GM23338 (cell line): ENCODE measurements at places on chromosomes 2 and 18. TPM values are rescaled to one million over a fixed set of nuclear protein-coding genes. Genes with fewer than 3 reads are reported as not detected.

The C18orf63 gene
- polyA plus RNA-seq: not detected in 2 replicates

The FBXO11 gene
- polyA plus RNA-seq: 18.8 and 21.5 TPM in 2 replicates

The KIAA2012 gene
- polyA plus RNA-seq: 0.07 and 0.08 TPM in 2 replicates

The NTSR2 gene
- 0.17 TPM in 1 of 2 replicates, not detected in the other for polyA plus RNA-seq

The GPR75 gene
- polyA plus RNA-seq: 0.34 and 0.47 TPM in 2 replicates

DNA sequence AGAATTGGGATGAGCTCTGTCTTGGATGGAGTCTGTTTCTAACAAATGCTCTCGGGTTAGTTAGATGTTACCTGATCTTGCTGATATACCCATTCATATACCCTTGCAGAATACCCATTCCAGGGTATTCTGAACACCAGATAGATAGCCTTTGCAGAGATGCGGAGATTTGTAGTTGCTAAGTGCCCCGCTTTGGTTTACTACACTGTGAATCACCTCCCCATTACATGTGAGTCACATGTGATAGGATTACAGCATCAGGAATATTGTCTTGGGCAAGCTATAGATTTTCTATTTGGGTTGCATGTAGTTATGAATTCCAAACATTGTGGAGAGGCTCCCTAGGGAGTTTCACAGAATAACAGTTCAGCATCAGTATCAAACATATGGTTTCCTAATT is 3.8 kb downstream of the VSNL1 start:
- H3K36me3 ChIP-seq: no peaks in the 10 kb centered on the region
- peaks cover 57% of the 10 kb centered on the region for H3K4me1 ChIP-seq
- peak overlapping the region; percentile 95 for H3K27ac ChIP-seq
- no peaks in the 10 kb centered on the region for H3K27me3 ChIP-seq
- no peak for DNase-seq
- H3K4me3 ChIP-seq: peak overlapping the region; percentile 82

GRCh38 chr18:54035927-54036326 is 188.5 kb downstream of the MBD2 start:
- no peaks in the 10 kb centered on the region for H3K27me3 ChIP-seq
- H3K4me1 ChIP-seq: no peaks in the 10 kb centered on the region
- H3K4me3 ChIP-seq: no peak overlapping the region
- no peaks in the 10 kb centered on the region for H3K36me3 ChIP-seq

- no peaks in the 10 kb centered on the region for H3K27me3 ChIP-seq
- no peak for DNase-seq
- H3K27ac ChIP-seq: no peak overlapping the region
- H3K36me3 ChIP-seq: no peaks in the 10 kb centered on the region
Measured at GRCh38 chr18:42190643-42191042, 235.6 kb downstream of the PIK3C3 start.

- H3K36me3 ChIP-seq: no peaks in the 10 kb centered on the region
- H3K27ac ChIP-seq: no peak overlapping the region
- H3K27me3 ChIP-seq: no peaks in the 10 kb centered on the region
- DNase-seq: no peak
- H3K4me3 ChIP-seq: no peak overlapping the region
- H3K4me1 ChIP-seq: no peaks in the 10 kb centered on the region
Measured at GRCh38 chr2:235194351-235194750, 242.5 kb downstream of the SH3BP4 start.

GRCh38 chr2:236656166-236656565 is 86.5 kb downstream of the ACKR3 start:
- no peak for DNase-seq
- no peaks in the 10 kb centered on the region for H3K27me3 ChIP-seq
- H3K27ac ChIP-seq: no peak overlapping the region

GRCh38 chr2:24771061-24771460 is 22.1 kb downstream of the PTRHD1 start:
- H3K27ac ChIP-seq: no peak overlapping the region
- no peaks in the 10 kb centered on the region for H3K36me3 ChIP-seq
- H3K4me1 ChIP-seq: no peaks in the 10 kb centered on the region
- no peaks in the 10 kb centered on the region for H3K27me3 ChIP-seq

DNA sequence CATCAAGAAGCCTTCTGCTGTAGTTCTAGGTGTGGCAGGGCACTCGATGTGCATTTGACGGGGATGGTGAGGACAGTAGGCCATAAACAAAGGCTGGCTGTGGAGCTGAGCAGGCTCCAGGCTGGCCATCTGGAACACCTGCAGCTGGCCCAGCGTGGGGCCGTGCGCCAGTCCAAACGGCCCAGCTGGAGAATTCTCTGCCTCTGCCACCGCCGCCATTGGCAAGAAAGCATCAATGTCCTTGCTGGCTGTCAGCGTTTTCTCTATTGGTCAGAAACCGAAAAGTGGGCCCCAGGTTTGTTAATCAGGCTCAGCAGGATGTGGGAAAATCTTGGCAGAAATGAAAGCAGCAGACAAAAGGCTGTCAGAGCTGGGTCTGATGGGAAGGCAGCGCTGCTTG is 24.0 kb upstream of the CTIF start:
- H3K27me3 ChIP-seq: no peaks in the 10 kb centered on the region
- DNase-seq: no peak
- no peaks in the 10 kb centered on the region for H3K4me1 ChIP-seq
- H3K27ac ChIP-seq: no peak overlapping the region
- no peaks in the 10 kb centered on the region for H3K36me3 ChIP-seq
- no peak overlapping the region for H3K4me3 ChIP-seq

GRCh38 chr18:44744161-44745121 is 63.8 kb downstream of the SETBP1 start:
- peaks cover 25% of the 10 kb centered on the region for H3K4me1 ChIP-seq
- H3K4me3 ChIP-seq: peak overlapping the region; percentile 50
- H3K27me3 ChIP-seq: no peaks in the 10 kb centered on the region
- H3K36me3 ChIP-seq: no peaks in the 10 kb centered on the region
- DNase-seq: peak; percentile 67

DNA sequence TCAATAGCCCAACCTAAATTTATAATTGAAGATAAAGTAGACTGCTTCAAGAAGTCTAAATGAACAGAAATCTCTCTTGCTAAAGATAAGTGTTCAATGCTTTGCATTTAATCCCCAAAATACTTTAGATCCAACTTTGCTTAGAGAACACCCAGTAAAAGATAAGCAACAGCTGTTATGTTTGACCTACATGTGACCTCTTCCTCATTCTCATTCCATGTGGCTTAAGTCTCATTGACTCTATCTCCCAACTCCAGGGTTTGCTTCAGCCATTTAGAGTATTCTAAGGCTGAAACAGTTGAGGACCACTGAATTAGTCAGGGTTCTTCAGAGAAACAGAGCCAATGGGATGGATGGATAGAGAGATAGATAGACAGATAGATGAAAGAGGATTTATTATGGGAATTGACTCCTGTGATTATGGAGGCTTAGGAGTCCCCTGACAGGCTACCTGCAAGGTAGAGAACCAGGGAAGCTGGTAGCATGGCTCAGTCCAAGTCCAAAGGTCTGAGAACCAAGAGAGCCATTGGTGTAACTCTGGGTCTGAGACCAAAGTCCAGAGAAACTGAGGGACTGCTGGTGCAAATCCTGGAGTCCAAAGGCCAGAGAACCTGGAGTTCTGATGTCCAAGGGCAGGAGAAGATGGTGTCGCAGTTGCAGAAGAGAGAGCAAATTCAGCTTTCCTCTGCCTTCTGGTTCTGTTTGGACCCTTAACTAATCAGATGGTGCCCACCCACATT is 32.1 kb downstream of the CRYGD start:
- H3K4me3 ChIP-seq: no peak overlapping the region
- H3K36me3 ChIP-seq: no peaks in the 10 kb centered on the region
- no peak for DNase-seq
- no peaks in the 10 kb centered on the region for H3K27me3 ChIP-seq
- no peaks in the 10 kb centered on the region for H3K4me1 ChIP-seq
- H3K27ac ChIP-seq: no peak overlapping the region
